ENCODE measurements at places on chromosomes 2 and 18. TPM values are rescaled to one million over a fixed set of nuclear protein-coding genes. Genes with fewer than 3 reads are reported as not detected.

DNA sequence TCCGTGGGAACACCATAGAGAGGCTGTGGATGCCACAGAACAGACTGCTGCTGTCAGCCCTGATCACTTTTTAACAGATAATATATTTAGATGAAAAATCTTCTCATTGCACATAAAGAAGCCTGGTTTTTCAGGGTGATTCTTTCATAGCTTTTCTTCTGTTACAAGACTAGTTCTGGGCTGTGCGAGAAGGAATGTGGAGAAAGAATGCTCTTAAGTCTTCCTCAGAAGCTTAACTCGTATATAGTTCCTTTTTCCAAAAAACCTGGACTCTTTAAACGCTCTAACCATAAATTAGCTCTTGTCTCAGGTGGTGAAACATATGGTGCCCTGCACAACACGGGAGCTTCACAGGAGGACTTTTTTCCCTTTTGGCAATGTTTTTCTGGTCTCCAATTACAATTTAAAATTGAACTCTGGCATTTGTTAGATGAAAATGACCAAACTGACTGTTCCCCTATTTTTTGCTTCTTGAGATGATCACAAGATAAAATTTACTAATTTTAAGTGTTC lies 125.9 kb upstream of the SMAD7 start:
- DNase-seq, result no peak

- DNase-seq, result no peak
These were observed 163.6 kb upstream of the RBMS1 start for GRCh38 chr2:160657196-160657595.

DNA sequence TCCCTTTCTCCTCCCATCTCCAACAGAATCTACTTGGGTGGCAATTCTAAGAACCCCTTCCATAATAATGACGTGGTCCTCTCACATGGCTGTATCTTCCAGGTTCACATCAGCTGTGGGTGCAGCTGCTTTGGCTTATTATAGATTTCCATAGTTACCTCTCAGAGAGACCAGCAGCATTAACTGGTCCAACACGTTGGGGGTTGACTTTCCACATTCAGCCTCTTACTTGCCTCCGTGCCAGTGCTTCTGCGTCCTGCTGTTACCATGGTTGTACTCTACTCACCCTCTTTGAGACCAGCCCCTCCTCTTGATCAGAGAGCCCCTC lies 570.7 kb downstream of the PLCL1 start:
- DNase-seq, result no peak

DNA sequence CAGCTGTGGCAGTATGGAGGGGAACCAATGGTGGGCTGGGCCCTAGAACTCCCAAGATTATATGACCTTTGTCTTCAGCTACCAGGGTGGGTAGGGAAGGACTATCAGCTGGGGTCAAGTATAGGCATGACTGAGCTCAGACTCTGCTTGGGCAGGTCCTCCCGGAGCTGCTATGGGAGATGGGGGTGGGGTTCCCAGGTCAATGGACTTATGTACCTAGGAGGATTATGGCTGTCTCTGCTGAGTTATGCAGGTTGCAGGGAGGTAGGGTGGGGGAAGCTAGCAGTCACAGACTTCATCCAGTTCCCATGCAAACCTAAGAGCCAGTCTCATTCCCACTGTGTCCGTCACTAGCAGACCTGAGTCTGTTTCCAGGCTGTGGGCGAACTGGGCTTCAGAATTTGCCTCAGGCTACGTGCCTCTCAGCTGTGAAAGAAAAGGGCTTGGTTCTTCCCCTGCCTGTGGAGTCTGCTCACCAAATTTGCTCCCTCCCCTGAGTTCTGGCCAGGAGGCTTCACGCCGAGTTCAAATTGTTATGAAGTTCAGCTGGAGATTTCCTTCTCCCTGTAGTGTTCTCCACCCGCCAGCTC lies 985.8 kb upstream of the NRXN1 start:
- DNase-seq, result no peak

GRCh38 chr18:35095983-35096676 lies 54.9 kb downstream of the MAPRE2 start:
- DNase-seq, result no peak

- DNase-seq, result no peak
These were observed 12.1 kb downstream of the AAK1 start for GRCh38 chr2:69631402-69631801.

The DSG2 gene
- 0.18 TPM for total RNA-seq

The RGPD4 gene
- not detected for total RNA-seq

The PHLPP1 gene
- total RNA-seq, result 14.1 TPM
